ENCODE measurements at places on chromosomes 7 and 10.

DNA sequence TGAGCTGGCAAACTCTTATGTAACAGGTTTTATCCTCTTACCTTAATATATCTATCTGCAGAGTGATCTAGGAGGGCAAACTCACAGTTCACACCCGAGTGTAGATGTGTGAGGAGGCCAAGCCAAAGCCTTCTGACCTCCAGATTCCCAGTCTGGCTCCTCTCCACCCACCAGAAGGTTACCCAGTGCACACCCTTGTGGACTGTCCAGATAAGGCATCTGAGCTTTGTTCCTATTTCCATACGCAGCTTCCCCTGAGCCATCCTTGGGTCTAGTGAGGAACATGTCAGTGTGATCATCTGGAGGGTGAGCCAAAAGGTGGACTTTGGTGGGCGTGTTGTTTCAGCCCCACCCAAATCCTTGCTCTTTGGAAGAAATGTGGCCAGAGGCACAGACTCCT is 203.0 kb upstream of the MEOX2 start:
- no peak for DNase-seq

DNA sequence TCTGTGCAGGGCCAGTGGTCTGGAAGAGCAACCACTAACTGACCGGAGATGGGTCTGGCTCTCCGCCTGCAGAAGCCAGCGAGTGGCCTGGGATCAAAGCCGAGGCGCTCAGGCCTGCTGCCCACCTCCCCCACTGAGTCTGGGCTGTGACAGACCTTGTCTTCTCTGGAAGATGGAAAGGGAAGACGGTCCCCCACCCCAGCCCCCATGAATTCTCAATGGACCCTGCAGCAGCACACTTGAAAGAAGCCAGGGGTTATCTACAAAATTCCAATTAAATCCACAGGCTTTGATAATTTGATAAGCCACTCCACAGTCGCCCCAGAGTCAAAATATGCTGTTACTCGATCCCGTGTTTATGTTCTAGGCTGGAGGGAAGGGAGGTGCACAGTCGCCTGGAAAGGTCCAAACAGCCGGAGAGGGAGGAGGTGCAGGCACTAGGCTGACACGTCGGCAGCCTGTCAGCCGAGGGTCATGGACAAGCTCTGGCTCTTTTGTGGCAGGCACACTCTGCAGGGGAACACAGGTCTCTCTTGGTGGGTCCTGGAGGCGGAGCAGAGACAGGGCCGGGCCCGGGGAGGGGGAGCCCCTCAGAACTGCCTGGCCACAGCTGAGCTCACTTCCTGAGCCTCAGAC is 134.9 kb downstream of the SH3PXD2A start:
- DNase-seq, result no peak

DNA sequence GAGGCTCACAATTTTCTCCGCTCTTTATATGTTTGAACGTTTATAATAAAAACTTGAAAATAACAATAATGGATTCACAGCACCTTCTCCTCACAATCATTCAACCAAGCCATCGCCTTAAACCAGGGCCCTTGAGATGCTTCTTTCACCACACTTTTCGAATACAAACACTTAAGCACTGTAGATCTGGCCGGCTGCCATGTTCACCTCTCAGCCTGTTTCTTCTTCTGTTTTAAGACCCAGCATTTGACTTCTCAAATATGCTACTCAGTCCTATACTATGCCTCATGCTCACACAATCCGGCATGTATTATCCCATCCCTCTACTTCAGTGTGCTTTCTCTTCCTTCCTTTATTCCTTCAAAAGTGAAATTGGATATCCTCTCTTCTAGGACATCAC is 280.6 kb downstream of the TFEC start:
- no peak for DNase-seq

DNA sequence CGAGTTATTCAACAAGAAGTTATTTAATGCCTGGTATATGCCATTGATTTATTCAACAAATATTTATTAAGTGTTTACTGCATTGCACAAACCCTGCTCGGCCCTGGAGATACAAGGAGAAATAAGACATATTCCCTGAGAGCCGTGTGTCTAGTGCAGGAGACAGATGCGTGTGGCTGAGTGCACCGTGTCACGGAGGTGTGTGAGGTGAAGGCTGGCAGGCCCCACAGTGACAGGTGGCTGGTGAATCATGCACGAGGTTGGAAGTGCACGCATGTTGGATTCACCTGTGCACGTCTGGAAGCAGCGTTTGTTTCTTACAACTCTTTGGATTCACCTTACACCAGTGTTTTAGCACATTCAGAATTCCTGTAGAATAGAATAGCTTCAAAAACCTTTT is 136.6 kb upstream of the SHH start:
- DNase-seq, result no peak

Data from NCI-H748 treated with DMSO at 0.1 percent for 48 hours (cell line).